ENCODE measurements at places on chromosomes 13 and 19.

- no peak for DNase-seq
Measured at GRCh38 chr13:29454931-29455481, 140.5 kb downstream of the SLC7A1 start.

GRCh38 chr19:30076751-30077670, 135.0 kb downstream of the URI1 start:
- no peak for DNase-seq

DNA sequence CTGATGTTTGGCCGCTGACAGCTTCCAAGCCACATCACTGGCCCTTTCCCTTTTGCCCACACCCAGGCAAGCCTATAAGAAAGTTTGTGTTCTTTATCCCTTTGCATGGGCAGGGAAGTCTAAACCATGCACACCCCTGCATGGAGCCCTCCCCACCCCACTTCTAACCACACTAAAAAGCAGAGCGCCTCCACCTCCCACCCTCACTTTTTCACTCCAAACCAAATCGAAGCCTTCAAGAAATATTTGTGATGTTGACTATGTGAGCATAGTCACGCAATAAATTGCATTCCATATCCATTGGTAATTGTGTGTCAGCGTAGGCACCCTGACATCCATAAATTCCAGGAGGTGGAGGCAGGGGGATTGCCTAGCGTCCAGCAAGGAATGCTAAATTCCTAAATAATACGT, 104.4 kb upstream of the LSM14A start:
- no peak for DNase-seq

GRCh38 chr13:89455741-89456140, 1784.6 kb downstream of the SLITRK5 start:
- no peak for DNase-seq

DNA sequence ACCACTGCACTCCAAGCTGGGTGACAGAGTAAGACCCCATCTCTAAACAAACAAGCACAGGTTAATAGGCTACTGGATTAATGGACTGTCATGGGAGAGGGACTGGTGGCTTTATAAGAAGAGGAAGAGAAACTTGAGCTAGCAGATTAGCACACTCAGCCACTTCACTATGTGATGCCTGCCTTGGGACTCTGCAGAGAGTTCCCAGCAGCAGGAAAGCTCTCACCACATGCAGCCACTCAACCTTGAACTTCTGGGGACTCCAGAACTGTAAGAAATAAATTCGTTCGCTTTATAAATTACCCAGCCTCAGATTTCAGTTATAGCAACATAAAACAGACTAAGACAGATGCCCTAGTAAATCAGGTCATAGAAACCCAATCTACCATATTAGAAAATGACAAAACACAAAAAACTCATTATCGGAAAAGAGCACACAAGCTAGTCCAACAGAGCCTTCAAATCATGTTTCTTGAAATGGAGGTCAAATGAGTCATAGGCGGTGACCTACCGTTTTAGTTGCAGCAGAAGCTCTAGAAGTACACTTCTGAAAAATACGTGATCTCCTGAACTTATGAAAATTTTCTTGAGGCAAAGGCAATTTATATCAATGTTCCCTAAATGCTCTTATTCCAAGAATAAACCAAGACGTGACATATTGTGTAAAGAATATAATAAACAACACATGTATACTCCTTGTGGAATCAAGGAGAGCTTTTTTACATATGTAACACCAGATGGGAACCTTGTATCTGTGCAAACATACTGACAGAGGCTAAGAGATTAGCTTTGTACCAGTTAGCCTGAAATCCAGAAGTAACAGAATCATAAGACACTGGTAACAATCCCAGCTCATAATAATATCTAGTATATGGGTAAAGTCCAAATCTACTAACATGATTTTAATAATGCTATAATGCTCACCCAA, 340.9 kb upstream of the SGCG start:
- no peak for DNase-seq
